ENCODE measurements at places on chromosomes 7 and 10.

- DNase-seq, result no peak
Measured at GRCh38 chr10:32234471-32234870, 112.5 kb downstream of the EPC1 start.

GRCh38 chr10:61000769-61001730 is 57.1 kb upstream of the RHOBTB1 start:
- no peak for DNase-seq

- no peak for DNase-seq
Measured at GRCh38 chr7:3106361-3106826, 62.7 kb upstream of the CARD11 start.

- DNase-seq, result no peak
Measured at GRCh38 chr10:91022390-91022789, 101.5 kb upstream of the ANKRD1 start.

GRCh38 chr10:119783665-119784027 is 57.8 kb downstream of the INPP5F start:
- no peak for DNase-seq

Data from stimulated activated CD8-positive, alpha-beta memory T cell treated with anti-CD3 and anti-CD28 coated beads, Interleukin-7, amount 100 ng/mL, for 24 hours (primary cell).